ENCODE measurements at places on chromosomes 1 and 21.

- no peak for DNase-seq
Measured at GRCh38 chr1:10504249-10504648, 29.5 kb downstream of the PEX14 start.

GRCh38 chr1:32900956-32901822, at the start of gene TMEM54:
Gene TMEM54 (minus strand): TSS chr1:32901389. CDS start chr1:32901238, 151 bp downstream.
- no peak for DNase-seq

DNA sequence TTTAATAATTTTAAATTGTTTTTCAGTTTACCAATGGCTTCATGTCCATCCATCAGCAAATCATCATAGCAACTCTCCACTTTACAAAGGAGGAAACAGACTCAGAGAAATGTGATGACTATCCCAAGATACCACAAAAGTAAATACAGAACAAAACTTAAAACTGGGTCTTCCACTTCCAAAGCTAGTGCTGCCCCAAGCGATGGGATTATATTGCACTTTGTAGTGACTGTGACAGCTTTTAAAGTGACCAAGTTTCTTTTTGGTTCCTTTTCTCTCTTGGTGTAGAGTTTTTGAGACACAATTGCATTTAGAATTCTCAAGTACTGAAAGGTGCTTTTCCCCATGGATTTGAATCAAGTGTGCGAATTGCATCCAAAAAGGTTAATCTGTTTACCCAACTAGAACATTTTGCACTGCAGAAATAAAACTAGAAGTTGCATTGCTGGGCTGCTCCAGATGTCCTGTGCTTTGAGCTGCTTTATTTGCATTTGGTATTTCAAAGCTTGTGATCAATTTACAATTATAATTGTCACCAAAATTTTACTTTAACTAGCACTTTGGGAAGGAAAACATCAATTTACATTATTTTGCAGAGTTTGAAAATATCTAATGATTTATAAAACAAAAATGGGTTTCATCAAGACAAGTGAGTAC, 320.2 kb downstream of the PDE4B start:
- no peak for DNase-seq

DNA sequence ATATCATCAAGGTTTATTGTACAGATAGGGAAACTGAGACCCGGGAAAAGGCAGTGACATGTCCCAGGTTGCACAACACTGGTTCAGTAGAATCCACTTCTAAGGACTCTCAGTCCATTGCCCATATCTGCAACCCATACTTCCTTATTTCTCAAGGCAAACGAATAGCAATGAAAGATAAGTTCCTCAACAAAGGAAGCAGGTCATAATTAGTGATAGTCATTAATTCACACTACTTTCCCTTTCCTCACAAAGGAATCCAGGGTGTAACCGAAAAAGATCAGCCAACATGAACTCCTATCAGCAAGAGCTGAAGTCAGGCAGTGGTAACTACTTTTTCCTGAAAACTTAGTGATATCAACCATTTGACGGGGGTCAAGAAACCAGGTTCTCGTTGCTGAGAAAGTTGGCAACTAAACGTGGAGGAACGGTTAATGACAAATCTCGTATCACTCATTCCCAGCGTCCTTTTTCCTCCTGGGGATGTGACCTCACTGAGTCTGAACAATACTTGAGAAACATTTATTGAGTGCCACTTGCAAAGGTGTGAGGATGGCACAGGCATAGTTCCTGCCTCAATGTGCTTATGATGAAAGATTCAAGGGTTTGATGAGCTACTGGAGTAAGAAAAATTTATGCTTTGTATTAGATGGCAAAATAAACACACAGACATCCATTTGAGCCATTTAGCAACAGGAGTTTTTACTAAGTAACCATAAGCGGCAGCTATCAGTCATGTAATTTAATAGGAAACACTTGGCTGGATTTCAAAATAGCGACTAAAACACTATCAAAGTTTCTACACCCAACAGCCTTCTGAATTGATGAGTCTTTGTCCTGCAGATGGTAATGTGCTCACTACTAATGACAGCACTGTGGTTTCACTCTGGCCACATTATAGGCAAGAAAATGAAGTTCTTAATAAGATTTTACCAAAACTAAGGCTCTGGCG, 82.3 kb downstream of the PLPP3 start:
- no peak for DNase-seq

DNA sequence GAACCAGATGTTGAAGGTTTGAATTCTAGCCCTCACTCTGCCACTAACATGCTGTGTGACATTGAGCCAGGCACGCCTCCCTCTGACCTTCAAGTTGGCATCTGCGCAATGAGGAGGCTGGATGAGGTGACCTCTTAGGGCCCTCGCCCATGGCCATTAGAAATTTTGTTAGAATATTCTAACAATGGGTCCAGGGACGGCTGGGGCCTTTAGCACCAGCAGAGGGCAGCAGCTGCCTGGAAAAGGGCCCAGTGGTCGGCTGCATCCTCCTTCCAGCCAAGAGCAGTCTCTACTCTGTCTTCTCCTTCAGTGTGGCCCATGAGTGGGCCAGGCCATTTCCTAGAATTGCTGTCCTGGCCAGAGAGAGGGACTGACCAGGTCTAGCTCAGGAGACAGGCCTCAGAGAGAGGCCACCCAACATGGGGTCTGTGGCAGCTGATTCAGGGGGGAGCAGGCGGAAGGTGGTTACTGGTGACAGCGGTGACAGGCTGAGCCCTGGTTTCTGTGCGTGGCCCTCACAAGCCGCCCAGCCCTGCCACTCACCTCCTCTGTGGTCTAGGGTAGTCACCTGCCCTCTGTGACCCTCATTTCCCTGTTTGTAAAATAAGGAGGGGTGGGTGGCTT, 101.3 kb upstream of the ACTL8 start:
- DNase-seq: peak; percentile 17

DNA sequence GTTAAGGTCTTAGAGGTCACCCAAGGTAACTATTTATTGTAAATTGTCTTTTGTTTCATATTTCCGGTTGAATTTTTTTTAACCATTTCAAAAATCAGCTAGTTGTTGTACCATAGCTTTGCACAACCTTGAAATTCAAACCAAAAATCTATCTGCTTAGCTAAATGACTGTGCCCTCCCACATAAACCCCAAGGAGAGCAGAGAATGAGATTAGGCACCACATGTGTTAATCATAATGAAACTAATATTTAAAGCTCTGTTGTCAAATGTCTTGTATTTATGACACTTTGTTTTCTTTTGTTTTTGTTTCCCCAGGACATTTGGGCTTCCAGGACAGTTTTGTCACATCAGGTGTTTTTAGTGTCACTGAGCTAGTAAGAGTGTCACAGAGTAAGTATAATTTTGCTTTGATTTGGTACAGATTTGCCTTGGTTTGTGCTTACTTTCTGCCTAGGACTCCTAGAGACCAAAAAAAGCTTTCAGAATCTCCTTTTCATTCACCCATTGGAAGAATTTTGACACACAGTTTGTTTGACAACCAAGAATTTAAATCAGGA, 249.9 kb downstream of the NFIA start:
- DNase-seq: no peak

DNA sequence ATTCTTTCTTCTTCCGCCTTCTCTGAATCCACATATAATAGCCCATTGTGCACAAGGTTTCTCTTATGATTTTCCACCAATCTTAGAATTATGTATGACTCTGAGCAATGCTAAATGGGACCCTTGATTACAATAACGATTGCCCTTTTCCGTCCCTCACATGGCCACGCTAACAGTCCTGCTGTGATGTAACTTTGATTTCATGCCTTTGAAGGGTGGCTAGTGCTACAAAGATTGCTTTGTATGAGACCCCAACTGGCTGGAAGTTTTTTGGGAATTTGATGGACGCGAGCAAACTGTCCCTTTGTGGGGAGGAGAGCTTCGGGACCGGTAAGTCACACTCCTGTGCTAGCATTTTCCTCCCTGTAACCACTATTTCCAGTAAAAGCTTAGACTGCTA, 45.3 kb downstream of the PGM1 start:
- DNase-seq: no peak

DNA sequence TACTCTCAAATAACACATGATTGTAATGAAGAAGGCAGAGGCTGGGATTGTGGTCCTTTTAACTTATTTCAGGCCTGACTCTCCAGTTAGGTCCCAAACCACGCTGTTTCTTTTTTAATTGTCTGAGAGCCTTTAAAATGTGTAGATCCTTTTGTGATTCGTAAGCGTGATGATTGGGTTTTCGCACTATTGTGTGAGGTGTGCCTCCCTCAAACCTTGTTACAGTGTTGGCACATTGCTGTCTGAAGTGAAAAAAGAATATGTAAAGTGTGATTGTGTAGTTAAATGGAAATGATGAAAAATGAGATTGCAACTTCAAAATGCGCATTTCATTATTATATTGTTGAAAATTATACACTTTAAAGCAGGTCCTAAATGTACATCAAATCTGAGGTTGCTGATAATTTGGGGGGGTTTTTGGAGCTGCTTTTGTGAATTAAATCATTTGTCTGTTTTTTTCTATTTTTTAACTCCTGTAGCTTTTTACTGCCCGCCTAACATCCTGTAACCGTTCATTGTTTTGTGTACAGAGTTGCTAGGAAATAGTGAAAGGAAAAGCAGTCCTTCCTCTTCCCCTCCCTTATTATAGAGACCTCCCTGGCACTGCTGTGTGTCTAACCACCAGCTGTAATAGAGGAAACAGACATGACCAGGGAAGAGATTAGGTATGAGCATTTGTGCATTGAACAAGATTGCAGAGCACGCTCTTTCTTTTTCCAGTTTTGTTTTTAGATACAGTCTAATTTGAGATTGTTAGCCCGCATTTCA, 43.3 kb downstream of the IARS2 start:
- no peak for DNase-seq

DNA sequence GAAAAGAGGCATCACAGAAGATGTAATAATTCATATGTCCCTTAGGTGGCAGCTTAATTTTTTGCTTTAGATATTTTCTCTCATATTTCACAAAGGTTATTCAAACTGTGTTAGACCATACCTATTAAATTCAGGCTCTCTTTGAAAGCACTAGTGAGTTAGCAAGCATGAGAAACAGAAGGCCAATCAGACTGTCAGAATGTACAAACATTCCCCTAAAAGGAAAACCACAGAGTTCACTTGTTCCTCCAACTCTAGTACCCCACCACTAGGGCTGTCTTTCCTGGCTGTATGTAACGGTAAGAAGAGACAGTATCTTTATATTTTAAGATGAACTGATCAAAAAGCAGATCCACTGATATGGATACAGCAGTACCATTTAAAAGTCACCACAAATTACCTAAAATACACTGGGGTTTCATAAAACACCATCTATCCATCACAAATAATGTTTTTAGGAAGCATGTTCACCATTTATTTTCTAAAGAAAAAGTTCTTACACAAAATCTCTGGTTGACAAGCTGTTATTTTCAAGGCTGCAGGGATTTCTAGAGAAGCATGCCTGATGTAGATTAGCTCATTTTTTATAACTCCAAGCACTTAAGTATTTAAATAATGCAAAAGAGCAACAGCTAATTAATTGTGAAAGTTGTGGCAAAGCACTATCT, 1.8 kb downstream of the ARPC5 start:
- no peak for DNase-seq

DNA sequence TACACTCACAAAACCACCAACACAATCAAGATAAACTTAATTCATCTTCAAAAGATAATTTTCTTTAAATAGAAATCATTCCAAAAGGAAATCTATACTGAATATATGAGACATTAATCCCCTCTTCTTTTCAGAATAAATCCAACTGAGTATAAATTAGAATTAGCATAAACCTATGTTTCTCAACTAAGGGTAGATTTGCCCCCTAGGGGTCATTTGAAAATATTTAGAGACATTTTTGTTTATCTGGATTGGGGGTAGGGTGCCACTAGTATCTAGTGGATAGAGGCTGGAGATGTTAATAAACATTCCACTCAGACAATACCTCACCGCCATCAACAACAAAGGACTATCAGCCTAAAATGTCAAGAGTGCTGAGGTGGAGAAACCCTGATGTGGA, 6.5 kb upstream of the TNFSF4 start:
- no peak for DNase-seq

GRCh38 chr1:228500901-228501871, 14.0 kb downstream of the RNF187 start:
- DNase-seq: peak; percentile 64

- no peak for DNase-seq
Measured at GRCh38 chr1:6998267-6998666, 213.0 kb downstream of the CAMTA1 start.

DNA sequence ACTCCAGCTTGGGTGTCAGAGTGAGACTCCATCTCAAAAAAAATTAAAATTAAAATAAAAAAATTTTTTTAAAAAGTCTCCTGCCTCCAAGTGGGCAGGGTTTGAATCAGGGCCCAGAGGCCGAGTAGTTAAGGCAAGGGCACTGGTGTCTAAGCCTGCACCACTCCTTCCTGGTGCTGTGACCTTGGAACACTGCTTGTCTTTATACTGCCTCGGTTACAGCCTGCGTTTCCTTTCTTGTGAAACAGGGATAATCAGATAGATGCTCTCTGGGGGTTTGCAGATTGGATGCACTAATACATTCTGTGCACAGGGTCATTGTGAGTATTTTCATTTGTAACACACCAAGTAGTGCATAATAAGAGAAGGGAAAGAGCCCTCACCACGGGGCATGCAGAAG, 58.4 kb upstream of the EFHD2 start:
- no peak for DNase-seq

DNA sequence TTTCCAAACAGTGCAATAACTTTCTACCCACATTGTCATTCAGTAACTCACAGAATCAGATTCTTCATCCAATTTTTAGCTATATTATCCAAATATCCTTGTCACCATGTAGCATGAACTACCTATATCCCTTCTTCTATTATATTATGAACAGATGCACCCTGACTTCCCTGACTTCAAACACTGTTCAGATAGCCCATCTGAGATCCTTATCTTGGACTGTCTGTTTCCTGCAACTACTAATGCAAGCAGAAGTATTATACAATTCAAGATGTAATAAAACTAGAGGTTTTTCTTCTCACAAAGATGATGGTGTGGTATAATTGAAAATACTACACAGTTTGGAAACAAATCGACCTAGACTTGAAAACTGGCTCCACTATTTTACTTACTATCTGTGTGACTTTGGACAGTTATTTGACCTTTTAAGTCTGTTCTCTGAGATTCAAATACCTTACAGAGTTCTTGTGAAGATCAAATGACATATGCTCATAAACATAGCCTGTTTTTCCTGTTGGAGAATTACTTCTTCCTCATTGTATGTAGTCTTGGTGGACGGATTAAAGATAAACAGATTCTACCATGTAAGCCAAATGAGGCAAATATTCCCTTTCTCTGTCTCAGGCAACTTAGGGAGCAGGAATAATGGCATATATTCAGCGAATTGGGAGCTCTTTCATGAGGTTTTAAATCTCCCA, 407.9 kb upstream of the ZRANB2 start:
- no peak for DNase-seq

DNA sequence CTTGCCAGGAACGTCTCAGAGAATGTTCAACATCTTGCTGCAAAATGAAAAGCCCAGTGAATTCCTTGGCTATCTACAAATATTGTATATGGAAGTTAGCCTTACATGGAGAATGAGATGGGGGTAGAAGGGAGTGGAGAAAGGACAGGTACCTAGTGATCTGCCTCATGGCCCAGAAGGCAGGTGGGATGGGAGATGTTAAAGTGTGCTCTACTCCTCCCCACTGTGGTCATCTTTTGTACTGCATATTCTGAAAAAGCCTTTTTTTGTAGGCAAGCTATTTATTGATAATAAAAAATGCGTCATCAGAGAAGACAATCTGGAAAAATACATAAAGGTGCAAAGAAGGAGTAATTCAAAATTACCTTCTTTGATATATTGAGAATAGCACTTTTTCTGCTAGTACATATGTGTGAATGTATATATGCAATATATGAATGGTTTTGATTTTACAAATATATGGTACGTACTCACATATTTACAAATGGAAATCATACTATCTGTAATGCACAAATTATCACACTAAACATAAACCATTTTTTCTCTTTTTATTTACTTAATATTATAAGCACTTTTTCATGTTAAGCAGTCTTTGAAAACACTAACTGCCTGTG, 19.1 kb upstream of the SLC5A9 start:
- DNase-seq: no peak

GRCh38 chr1:224497714-224498573, 63.3 kb upstream of the WDR26 start:
- DNase-seq: no peak
